Activated T-cell treated with anti-CD3 and anti-CD28 coated beads for 48 hours (primary cell): ENCODE measurements at places on chromosomes 11 and 22.

DNA sequence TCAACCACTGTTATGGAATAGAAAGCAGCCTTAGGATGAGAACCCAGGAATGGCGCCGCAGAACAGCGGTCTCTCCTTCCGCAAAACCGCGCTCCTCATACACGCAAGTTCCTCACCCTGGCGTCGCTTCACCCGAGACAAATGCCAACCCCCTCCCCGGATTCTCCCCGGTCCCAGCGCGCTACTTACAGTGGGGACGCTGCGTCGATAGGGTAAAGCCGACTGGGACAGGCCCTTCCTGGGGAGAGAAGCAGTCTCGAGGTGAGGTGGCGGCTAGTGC lies 287 bp downstream of the RPS13 start:
- no peak for DNase-seq

DNA sequence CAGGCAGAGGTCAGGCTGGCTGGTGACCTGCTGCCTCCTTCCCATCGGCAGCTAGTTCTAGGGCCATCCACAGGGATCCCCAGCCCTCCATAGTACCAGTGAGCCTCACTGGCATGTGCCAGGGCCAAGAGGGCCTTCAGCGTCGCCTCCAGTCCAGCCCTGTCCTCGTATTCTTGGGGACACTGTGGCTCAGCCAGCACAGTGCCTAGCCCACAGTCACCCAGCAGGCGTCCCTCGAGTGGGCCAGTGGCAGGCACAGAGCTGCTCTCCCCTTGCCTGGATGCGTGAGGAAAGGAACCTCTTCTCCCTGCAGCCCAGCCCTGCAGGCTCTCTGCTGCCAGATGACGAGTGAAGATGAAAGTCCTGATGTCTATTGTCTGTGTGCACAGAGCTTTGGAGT lies 10.6 kb upstream of the SH3BP1 start:
- no peak for DNase-seq

DNA sequence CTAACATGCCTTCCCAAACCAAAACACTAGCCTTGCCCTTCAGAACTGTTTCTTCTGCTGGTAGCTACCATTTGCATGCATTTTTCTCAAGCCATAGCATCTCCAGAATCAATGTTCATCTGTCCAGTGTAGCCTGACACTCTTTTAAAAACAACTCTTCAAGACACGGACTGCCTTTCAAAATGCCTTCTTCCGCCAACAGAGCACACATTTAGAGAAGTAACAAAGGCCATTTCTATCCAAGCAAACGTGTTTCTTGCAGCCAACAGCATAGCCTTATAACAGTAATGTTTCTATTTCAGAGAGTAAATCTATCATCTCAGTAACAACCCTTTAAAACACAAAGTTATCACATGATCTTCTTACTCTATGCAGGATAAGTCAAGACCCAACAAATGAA lies 143.3 kb upstream of the MTMR2 start:
- DNase-seq = no peak

- no peak for DNase-seq
These were observed 11.0 kb downstream of the CSTPP1 start for GRCh38 chr11:46947399-46948077.

- no peak for DNase-seq
These were observed 37.1 kb downstream of the PKNOX2 start for GRCh38 chr11:125201525-125202141.

- DNase-seq = no peak
These were observed 31.3 kb downstream of the MTNR1B start for GRCh38 chr11:93000511-93001476.

GRCh38 chr11:110087812-110088534 lies 5.2 kb upstream of the ZC3H12C start:
- DNase-seq = no peak

DNA sequence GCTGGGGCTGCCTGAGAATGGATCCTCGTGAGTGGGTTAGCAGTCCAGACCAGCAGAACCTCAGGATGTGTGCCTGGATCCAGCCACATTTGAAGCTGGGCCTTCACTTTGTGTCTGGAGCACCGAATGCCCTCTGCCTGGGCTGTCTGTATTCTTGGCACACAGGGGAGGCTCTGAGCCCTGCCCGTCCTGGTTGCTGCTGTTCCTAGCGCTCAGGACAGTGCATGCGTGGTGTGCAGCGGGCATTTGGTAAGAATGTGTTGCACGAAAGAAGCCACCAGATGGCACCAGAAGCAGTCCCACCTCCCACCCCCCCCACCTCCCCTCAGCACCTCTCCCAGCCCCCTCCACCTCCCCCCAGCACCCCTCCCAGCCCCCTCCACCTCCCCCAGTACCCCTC lies 4.1 kb upstream of the MAPK11 start:
- peak; percentile 39 for DNase-seq

GRCh38 chr22:46460857-46461256 lies 76.6 kb downstream of the CELSR1 start:
- no peak for DNase-seq

DNA sequence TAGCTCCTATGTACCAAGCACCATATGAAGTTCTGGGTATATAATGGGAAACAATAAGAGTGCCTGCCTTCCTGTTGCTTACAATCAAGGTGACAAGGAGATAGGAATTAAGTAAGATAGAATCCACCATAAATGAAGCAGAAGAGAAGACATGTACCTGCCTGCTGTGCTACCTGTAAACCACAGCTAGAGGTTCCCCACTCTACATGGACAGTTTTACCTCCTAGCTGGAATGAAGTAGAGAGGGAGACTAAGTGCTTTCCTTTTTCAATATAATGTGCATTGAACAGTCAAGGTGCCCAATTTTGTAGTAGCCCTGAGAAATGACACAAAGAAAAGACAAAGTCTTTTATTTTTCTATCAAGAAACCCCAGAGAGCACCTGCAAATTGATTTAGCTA lies 984.6 kb downstream of the DLG2 start:
- DNase-seq = no peak

DNA sequence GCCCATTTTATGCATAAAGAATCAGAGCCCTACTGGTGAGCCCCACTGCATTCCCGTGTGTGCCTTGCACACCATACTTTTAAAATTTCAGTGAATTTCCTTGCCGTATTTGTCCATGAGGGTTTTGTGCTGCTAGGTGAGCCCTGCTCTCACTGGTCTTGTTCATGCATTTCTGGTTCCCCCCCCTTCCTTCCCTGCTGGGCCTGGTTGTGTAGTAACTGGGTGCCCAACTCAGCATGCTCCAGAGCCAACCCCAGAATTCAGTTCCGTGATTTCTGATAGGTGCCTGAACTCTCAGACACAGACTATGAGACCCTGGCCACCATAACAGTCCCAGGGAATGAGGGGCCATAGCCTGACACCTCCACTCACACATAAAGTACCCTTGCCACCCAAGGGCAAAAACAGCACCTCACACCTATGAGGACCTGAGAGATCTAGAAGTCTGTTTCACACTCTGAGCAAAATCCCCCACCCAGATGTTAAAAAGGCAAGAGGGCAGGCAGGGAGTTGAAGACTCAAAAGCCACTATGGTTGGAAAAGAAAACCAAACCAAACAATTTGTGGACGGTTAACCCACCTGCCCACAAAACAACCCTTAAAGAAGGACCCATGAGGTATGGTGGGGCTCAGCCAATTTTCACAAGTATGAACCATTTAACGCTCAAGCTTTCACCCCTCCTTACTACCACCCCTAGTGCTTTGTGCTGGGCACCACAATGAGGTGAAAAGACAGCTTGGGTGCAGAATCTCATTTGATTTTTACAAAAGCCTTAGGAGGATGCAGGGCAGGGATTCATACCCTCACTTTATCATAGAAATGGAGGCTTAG lies 16.8 kb upstream of the IL10RA start:
- DNase-seq = no peak

DNA sequence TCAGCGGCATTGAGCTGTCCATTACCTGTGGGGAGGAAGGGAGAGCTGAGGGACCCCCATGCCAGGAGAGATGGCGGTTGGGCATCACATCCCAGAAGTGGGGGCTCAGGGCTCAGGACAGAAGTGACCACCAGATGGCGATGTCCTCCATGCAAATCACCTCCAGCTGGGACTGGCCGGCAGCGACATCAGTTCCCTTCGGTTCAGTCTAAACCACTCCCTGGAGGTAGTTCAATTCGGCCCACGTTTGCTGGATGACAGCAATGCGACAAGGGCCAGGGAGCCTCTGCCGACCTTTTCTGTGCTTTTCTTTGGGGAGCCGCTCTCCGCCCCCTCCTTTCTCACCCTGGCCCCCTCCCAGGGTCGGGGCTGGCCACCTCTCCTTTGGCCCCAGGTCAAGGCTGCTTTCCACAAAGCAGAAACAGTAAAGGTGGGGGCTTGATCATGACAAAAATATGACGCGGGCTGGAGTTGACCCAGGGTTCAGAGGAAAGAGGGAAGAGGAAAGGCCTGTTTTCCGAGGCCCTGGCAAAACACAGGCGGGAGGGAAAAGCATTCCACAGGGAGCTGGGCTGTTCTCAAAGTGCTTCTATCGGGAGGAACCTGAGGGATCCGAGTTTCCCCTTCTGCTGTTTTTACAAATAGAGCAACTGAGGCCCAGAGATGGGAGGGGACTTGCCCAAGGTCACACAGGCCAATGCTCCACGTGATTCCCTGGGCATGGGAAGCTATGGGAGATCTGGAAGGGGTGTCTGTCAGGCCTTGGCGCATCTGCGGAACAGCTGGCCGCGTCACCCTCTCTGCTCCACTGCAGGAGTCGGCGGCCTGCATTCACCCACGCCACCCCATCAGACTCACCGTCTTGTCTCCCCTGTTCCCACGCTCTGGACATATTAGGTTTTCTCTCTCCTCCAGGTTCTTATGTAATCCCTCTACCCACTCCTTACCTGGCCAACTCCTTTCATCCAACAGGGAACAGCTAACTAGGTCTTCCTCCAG lies 54.7 kb downstream of the FBXO7 start:
- DNase-seq = peak; percentile 57

DNA sequence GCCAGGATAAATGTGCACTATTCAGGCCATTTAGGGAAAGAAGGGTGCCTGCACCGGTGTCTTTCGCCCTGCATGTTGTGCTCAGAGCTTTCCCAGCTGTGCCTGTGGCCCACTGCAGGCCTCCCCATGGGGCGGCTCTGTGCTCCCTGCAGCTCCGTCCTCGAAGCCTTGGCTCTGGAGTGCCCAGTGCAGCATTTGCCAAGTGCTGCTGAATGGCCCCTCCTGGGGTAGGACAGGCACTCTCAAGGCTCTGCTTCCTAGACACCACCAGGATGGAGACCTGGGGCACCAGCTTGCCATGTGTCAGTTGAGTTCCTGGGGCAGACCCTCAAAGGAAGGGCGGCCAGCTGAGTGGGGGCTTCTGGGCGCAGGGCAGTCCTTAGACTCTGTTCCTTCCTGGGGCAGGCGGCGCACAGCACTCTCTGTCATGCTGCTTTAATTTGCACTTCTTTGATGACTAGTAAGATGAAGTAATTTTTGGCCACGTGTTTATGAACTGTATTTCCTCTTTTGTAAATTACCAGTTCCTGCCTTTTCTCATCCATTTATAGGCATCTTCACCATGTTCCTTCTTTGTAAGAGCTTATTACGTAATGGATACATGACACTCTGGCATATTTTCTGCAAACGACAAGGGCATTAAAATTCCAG lies 32.1 kb upstream of the GNB1L start:
- no peak for DNase-seq

DNA sequence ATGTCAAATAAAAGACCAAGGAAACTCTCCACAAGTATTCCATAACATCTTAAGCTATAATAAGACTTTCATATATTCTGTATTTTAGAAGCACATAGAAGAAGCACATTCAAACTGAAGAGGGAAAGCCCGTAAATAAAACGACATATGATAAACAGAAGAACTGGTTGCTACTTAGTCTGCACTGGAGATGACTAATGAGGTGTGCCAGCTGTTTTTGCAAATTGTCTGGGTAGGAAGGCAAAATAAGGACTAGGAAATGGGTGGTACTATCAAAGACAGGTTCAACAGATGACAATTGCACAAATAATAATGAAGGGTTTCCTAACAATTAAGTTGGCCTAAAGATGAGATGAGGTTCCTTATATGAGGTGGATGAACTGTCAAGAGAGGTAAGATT lies 593.2 kb upstream of the CCDC179 start:
- no peak for DNase-seq

DNA sequence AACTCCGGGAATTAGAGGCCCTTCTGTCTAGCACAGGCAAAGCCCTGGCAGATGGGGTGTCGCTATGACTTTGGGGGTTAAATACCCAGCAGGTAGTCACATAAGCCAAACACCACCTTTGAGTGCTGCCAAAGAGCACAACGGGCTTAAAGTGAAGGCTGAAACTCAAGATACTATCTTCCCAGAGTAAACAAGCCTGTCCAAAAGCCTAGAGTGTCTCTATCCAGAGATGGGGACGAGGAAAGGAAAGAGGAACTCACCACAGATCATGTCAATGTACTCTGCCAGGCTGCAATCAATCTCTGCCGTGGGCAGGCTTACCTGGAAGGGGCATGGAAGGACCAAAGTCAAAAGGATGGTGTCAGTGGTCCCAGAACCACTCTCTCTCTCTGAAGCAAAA lies 14.5 kb downstream of the TMEM25 start:
- DNase-seq = no peak

- DNase-seq = no peak
These were observed 50.5 kb upstream of the ZBED5 start for GRCh38 chr11:10908215-10908951.

DNA sequence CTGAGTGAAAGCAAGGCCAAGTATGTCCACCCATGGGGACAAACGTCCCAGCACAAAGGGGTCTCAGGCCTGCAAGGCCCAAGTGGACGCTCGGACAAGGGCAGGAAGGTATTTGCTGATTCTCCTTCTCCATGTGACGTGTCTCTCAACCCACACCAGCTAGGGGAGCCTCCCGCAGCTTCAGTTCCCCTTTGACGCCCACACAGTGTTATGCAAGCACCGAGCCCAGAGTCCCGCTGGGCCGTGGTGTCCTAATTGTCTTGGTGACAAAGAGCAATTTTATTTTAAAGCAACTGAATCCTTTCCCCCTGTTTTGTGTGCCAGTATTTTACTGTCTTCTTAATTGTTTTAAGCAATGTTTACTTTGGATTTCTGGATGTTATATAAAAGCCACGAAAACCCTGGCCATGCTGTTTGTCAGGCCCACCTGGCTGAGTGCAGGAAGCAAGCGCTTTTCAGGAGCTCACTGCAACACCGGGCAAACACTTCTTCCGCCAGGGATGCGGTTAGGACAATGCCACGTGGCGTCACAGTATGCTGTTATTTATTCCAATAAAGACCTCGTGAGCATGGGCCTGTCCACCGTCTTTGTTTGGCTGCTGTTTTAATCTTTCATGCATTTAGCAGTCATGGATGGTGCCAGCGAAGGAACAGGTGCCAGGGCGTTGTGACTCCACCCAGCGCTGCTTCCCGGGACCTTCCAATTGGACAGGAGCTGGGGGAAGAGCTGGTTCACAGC lies 8.2 kb upstream of the PARVG start:
- DNase-seq = no peak

GRCh38 chr11:85310479-85310878 lies 316.7 kb downstream of the DLG2 start:
- DNase-seq = no peak
